ENCODE measurements at places on chromosomes 3 and 15.

DNA sequence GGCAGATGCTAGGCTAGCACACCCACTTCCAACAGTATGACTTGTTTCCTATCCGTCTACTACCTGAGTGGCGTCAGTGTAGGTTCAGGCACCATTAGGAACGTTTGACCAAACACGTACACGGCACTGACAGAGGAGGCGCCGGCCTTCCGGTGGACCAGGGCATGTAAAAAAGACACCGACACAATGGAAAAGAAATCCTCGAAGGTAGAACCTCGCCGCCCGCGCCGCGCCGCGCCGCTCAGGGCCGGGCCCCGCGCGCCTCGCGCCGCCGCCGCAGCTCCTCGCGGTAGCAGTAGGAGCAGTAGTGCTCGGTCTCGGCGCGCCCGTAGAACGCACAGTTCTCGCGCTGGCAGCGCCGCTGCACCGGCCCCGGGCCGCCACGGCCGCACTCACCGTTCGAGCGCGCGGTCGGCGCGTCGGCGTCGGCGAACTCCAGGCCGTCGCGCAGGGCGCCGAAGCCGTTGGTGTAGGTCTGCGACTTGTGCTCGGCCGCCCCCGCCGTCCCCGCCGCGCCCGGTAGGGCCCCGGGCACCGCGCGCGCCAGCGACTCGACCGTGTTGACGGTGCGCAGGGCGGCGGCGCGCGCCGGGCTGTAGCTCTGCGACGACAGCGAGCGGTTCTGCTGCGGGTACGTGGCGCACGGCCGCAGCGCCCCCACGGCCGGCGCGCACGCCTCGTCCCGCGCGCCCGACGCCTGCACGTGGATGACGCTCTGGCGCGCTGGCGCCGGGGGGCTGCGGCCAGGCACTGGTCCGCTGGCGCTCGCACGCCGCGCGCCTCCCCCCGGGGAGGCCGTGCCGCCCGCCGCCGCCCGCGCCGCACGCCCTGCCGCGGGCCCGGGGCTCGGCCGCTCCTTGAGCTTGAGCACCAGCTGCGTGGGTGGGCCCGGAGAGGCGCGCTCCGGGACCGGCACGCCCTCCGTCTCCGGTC lies 156.7 kb downstream of the KLF13 start:
- DNase-seq: no peak

DNA sequence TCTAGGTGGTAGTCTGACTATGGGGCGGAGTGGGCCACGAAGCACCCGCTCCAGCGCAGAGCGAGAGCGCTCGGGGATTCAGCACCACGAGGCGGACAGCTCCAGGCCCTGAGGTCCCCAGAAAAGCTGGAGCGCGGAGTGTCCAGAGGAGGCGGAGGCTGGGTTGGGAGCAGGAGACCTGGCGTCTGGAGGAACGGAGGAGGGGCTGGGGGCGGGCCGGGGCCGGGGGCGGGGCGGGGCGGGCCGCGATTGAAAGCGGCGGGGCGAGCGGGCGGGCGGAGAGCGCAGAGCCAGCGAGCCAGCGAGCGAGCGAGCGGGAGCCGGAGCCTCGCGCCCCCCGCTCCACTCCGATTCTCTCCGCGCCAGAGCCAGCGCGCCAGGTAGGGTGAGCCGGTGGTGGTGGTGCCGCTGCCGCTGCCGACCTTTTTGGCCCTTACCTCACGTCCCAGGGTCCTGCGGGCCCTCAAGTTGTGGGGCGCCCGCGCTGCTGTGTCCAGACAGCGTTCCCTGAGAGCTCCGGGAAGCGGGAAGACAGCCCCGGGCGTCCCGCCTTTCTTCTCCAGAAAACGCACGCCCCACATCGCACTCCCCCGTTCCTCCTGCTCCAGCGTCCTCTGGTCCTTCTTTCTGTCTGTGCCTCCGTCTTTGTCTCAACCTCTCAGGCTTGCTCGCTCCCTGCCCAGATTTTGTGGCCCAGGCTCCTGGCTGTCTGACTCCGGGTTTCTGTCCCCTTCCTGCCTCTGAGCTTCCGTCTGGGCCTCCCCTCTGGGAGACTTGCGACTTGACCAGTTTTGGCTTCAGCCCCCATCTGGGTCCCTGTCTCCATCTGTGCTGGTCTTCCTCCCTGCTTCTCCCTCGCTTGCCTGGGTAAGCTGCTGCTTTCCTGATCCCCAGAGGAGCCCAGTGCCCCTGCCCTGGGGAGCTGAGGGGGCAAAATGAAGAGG lies at the start of gene GRM2:
Gene GRM2, plus strand, starts transcription at position 281 of the 944 bp plus-strand sequence. CDS start 1,916 bp downstream, outside the sequence.
- peak; percentile 32 for DNase-seq

DNA sequence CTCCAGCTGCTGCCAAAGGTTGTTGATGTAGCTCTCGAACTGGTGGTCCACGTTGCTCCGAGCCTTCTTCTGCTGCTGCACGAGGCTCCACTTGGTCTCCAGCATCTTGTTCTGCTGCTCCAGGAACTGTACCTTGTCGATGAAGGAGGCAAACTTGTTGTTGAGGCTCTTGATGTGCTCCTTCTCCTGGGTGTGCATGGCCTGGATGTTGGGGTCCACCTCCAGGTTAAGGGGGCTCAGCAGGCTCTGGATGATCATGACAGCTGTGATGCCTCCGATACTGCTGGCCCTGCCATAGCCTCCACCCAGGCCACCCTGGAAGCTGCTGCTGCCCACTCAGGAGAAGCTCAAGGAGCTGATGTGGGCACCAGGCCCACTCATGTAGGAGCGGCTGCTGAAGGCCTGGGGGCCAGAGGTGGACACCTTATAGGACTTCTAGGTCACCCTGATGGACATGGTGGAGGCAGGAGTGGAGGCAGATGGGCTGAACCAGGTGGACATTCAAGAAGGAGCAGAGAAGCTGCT lies 14.9 kb upstream of the PSTPIP1 start:
- no peak for DNase-seq

DNA sequence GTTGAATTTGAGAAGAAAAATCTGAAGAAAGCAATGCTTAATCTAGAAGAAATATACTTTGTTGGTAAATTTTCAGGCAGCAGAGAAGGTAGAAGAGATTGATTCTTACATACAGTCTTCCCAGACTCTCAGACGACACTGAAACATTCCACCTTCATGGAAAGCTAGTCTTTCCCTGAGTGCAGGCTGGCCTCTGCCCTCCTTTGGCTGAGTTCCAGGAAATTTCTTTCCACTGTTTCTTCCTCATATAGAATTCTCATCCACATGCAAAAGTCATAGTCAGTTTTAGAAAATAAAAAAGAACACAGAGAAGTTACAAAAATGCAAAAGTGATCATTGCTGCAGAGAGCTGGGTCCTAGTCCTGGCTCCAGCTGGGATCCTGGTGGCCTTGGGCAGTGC lies 142.5 kb upstream of the PRR23C start:
- DNase-seq: no peak

DNA sequence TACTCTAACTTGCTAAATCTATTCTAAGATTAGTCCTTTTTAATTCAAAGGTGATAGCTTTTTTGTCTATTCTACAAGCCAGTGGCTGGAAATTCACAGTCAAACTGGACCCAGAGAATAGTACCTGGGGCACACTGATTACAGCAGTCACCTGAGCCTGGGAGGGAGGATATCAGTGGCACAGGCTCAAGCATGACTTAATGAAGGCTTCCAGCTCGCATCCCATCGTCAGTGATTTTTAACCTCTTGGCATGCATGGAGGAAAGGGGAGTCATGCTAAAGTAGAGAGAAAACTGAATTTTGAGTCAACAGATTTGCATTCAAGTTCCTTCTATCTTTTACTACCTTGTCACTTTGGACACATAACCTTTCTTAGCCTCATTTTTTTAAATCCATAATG lies 24.8 kb downstream of the GOLIM4 start:
- DNase-seq: no peak

DNA sequence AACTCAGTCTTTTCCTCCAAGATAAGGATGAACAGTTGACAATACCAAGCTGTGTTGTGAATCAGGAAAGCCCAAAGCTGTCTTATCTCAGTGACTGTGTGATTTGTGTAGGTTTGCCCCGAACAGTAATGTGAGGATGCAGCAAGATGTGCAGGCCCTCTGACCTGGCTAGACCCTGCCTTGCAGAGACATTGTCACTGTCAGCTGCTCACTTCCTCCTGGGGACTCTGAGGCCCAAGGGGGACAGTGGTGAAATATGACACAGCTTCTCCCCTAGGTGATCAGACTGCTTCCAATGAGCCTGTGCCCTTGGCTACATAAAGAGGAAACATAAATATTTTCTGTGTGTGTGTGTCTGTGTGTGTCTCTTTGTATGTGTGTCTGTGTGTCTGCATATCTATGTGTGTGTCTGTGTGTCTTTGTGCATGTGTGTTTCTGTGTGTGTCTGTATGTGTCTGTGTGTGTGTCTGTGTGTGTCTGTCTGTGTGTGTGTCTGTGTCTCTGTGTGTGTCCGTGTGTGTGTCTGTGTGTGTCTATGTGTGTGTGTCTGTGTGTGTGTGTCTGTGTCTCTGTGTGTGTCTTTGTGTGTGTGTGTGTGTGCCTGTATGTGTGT lies 21.7 kb downstream of the LRRK1 start:
- DNase-seq: no peak

GRCh38 chr3:156711113-156711512 lies 36.7 kb downstream of the TIPARP start:
- no peak for DNase-seq

All from GM04504 (cell line).